Right cardiac atrium (tissue), 5 donors: ENCODE measurements at places on chromosomes 7 and 10. TPM values are rescaled to one million over a fixed set of nuclear protein-coding genes. Genes with fewer than 3 reads are reported as not detected.

ATOH7 gene
- total RNA-seq = not detected

MSMB gene
- not detected for total RNA-seq

GRCh38 chr10:17257466-17258321, 29.7 kb downstream of the VIM start:
- no peak for DNase-seq

GRB10 gene
- total RNA-seq = 60.2 TPM

DNA sequence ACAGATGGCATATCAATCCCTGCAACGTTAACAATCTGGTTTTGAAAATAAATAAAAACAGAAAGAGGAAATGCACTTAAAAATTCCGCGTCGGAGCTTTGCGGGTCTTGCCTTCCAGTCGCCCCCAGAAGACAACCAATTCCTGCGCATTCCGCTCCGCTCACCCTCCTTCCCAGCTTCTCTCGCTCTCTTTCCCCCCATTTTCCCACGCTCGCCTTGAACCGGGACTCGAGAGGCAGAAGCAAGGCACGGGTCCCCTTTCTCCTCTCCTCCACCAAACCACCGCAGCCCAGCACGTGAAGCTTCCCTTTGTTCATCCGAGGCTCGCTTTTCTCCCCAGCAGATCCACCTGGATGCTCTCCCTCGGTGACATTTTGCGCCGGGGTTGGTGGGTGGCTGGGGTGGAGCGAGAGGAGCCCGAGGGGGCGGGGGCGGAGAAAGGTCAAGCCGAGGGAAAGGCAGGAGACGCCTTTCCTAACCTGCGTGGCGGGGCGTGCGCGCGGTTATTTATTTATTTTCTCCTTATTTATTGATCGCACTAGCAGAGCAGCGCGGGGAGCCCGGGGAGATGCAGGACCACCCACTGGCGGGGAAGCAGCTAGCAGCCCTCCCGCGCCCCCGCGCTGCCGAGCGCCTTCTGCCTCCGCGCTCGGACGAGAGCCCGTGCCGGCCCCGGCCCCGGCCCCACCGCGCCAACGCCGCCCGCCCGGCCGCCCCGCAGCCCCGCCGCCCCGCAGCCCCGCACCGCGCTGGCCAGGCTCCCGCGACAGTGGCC, at the start of gene KCND2:
Gene KCND2, plus strand, starts transcription at position 475 of the 775 bp plus-strand sequence.
- peak; percentile 47 for DNase-seq

DNA sequence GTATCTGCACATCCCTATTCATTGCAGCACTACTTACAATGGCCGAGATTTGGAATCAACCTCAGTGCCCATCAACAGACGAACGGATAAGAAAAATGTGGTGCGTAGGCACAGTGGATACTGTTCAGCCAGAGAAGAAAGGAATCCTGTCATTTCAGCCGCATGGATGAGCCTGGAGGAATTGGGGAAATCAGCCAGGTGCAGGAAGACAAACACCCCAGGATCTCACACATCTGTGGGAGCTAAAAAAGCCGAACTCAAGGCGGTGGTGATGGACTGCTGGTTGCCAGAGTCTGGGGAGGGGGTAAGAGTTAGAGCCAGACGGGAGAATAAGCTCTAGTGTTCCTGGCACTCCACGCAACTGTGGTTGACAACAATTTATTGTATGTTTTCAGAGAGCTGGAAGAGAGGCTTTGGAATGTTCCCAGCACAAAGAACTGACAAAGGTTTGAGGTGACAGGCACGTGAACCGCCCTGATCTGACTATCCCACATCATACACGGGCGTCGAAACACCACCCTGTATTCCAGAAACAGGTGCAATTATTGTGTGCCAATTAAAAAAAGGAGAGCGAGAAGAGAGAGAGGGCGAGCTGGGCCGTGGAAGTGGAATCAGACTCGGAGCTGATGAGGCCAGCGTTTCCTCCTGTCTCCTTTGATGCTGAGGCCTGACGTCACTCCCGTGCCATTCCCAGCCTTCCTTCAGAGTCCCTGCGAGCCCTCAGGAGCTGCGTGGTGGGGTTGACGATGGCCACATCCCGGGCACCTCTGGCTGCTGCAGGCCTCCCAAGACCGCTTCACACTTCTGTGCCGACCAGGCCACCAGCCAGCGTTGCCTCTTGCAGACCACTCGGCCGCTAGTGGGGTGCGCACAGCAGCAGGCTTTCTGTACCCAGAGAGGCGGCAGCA, 189.5 kb downstream of the DNAJB6 start:
- no peak for DNase-seq

DNA sequence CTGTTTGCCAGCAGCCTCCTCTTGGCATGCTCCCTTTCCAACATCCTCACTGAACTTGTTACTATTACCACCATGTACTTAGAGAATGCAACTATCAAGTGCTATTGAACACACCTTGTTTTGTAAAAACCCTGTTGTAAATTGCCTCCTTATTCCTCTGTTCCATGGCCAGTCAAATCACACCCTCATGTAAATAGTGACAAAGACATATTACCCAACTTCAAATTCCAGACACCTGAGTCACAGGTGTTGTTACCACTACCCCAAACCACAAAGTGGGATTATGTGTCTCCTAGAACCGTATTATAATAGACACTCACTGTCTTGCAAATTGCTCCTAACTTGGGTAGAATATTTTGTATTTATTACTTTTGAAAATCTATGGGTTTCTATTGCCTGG, 263.2 kb upstream of the C7orf33 start:
- no peak for DNase-seq

INSIG1 gene
- 19.6 TPM for total RNA-seq

GRCh38 chr7:36811807-36812206, 87.5 kb upstream of the AOAH start:
- no peak for DNase-seq

DNA sequence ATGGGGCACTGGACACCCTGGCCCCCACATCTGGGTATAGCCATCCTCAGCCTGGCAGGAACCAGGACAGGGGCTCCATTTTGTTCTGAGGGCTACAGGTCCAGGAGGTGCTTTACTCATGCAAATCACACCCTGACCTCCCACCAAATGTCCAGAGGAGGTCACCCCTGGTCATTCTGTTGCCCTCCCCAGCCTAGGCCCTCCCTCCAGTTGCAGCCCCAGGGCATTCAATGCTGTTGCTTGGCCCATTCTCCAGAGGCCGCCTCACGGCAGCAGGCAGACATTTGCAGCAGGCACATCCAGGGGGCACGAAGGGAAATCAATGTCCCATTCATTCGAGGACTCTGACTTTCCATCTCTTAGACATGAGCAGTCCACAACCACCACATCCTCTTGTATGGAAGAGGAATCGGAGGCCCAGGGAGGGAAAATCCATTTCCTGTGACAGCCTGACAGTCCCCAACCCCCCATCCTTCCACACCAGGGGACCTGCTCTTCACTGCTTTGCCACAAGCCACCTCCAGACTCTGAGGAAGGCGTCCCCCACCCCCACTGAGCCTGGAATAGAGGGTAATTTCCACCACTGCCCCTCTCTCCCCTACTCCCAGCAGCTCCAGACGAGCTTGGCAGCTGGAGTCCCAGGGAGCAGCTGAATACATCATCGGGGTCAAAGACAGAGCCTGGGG, 76.2 kb upstream of the UNC5B start:
- DNase-seq = no peak

- DNase-seq = no peak
Measured at GRCh38 chr10:105758209-105758998, 1117.3 kb downstream of the SORCS3 start.

- no peak for DNase-seq
Measured at GRCh38 chr10:31549896-31550295, 230.9 kb downstream of the ZEB1 start.

GIGYF1 gene
- total RNA-seq = 29.5 TPM

DNA sequence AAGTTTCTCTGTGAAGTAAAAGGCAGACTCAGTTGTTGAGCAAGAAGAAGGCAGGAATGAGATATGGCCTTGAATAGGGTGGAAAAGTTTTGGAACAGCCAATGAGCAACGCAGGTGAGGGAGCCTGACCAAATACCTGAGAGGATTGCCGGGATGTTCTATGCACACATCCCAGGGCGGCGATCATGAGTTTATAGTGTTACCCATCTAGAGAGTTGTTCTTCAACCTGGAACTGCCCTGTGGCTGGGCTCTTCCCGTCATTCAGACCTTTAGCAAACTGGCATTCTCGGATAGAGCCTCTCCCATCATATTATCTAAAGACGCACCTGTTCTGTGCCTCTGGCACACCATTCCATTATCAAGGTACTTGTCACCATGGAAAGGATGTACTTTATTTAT, 103.0 kb upstream of the KIF5B start:
- DNase-seq = no peak

DNA sequence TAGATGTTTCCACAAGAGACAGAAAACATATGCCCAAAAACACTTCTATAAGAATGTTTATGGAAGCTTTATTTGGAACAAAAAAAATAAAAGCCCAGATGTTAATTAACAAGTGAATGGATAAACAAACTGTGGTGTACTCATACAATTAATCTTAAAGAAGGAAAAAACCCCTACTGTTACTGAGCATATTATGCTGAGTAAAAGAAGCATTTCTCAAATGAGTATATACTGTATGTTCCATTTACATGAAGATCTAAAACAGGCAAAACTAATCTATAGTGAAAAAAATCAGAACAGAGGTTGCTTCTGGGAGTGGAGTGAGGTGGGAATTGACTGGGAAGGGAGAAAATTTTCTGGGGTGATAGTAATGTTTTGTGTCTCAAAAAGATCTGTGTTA, 15.5 kb upstream of the ANK3 start:
- no peak for DNase-seq

DNA sequence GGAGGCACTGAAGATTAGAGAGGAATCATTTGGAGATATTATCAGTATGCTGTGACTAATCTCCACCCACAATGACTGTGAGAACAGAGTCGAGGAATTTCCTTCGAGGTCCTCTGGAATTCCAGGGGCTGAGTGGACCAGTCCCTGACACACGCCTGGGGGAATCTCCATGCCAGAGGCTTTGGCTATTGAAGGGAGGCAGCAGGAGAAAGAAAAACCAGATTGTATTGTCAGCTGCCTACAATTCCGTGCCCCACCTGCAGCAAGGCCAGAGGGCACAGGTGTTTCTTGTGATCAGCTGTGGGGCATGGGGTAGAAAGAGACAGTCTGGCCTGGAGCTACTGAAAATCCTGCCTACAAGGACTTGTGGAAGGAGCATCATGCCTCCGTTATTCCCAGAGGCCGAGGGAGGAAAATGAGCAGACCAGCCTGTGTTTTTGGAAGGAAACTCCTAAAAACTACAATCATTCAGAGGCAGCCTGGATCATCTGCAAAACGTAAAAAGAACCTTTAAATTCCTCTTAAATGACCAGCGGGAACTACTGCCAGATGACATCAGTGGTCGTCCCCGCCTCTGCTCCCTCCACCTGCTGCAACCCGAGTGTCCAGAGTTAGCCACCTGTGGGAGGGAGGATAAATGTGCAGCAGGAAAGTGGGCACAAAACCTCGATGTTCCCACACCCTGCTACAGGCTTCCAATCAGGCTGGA, 25.4 kb upstream of the ANK3 start:
- DNase-seq = no peak

DNA sequence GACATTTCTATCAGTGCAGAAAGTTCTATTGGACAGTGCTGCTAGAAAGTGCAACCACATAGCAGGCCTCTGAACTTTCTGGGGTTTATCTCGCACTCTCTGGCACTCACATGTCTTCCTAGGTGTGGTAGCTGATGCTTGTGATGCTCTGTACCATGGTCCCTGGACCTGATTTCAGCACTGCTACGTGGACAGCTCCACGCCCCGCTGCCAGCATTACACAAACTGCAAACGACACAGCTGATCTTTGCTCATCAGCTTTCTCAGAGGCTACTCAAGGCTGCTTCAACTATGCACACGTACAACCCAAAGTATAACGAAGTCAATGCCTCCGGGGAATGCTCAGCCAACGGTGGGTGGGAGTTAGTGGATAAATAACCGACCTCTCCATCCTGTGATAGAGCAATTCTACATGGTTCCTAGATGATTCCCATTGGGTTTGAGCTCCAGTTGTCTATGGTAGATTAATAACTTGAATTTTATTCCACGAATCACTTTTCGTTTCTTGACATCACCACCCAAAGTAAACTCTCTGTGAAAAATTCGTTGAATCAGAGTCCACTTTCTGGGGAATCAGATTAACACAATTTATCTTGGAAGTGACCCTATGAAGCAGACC, 302.5 kb downstream of the ACTR3B start:
- no peak for DNase-seq

WNT8B gene
- not detected for total RNA-seq

DNA sequence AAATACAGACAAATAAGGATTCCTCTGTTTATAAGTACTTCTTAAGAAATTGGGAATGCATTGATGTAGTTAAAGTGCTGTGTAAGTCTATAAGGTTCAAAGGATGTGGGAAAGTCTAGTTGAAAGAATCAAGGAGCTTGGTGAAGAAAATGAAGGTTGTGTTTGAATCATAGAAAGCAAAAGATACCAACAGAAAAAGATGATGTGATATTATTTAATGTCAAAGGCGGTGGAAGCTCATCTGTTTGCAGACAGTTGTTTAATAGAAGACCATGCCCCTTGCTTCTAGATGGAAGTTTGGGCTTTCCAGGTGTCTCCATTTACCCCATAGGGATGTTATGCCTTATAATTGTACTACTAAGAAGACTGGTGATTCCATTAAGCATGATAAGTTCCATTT, 150.3 kb downstream of the CCSER2 start:
- DNase-seq = no peak
